ENCODE measurements at places on chromosomes 11 and 22.

DNA sequence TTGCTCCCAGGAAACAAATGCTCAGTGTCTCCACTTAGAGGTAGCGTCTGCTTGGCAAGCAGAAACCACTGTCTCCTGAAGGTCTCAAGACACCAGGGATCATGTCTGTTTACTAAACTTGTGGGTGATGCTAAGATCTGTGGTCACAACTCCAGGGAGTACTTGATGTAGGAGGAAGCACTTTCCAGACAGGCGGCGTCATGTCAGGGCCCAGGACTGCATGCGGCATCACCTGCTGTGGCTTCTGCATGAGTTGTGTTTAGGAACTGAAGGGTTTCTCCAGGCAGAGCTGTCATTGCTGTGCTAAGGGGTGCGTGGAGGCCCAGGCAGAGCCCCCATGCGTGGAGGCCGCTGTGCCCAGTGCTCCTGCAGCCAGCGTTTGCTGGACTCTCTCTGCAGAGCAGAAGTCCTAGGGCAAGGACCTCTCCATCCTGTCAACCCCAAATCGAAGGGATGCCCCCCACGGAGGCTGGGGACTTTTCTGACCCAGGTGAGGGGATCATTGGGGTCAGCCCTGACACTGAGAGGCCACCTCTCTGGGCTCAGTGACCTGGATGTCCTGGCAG lies 8.1 kb upstream of the PANX2 start:
- no peak for DNase-seq

GRCh38 chr11:1815751-1816150 lies 19.0 kb upstream of the SYT8 start:
- DNase-seq, result no peak

- DNase-seq, result no peak
These were observed 3.1 kb upstream of the TMA7B start for GRCh38 chr22:39956932-39957664.

DNA sequence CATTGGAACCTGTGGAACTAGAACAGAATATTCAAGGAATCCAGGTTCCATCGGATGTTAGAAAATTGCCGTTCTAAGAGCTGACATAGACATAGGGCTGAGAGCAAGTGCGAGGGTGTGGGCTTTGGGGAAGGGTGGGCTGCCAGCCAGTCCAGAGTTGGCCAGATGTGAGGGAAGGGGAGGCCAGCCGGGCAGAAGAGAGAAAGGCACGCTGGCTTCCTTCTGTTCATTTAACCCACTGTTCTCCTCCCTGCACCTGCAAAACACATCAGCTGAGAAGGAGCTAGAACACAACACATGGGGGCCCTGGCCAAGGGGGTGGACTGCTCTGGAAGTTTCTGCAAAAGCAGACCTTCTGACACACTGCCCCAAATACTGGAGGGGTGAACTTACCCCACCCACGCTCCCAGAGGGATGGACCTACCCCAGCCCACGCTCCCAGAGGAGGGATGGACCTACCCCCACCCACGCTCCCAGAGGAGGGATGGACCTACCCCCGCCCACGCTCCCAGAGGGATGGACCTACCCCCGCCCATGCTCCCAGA lies 98.0 kb downstream of the SHANK2 start:
- DNase-seq, result no peak

DNA sequence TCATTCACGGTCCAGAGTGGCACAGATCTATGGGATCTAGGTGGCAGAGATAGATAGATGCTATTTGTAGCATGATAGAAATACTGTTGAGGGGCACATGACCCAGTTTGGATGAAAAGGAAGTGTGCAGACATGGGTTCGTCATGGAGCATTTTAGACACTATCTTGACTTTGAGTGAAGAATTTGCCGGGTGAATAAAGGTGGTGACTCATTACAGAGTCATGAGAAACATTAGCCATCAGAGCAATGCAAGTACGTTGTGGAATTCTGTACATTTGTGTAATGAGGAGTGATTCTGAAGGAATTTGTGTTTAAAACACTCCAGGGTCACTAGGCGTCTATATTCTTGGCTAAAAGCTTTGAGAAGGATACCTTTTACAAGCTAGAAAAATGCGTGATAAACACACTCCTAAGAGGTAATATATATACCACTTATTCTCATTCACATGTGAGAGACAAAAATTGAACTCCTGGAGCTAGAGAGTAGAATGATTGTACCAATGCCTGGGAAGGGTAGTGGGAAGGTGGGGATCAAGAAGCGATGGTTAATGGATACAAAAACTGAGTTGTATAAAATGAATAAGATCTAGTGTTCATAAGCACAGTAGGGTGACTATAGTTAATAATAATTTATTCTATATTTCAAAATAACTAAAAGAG lies 593.7 kb upstream of the LUZP2 start:
- peak; percentile 96 for DNase-seq

GRCh38 chr11:133551064-133551463 lies 18.8 kb upstream of the OPCML start:
- no peak for DNase-seq

DNA sequence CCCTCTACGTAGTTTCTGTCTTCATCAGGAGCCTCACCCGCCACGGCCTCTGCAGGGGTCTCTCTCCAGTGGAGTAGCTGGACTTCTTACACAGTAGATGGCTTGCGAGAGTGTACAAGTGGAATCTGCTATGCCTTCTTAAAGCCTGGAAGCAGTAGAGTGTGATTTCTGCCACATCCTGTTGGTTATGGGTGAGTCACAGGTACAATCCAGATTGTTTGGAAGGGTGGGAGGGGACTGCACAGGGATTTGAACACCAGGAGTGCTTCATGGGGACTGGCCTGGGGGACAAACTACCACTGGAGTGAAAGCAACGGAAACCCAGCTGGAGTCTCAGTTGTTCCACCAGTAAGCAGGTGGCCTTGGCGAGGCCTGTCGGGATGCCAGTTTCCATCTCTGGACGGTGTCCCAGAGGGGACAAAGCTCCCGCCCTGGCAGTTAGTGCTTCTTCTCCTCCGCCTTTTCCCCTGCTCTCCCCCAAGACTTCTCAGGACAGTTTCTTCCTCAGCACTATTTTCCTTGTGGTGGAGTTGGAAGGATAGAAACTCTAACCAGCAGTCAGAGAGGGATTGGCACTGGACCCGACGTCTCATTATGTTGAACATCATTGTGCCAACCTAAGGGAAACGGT lies 85.0 kb upstream of the RCN1 start:
- peak; percentile 47 for DNase-seq

- no peak for DNase-seq
These were observed 82.6 kb downstream of the ARHGAP20 start for GRCh38 chr11:110629594-110629993.

- DNase-seq, result no peak
These were observed 4.3 kb downstream of the CYB561A3 start for GRCh38 chr11:61357233-61357893.

DNA sequence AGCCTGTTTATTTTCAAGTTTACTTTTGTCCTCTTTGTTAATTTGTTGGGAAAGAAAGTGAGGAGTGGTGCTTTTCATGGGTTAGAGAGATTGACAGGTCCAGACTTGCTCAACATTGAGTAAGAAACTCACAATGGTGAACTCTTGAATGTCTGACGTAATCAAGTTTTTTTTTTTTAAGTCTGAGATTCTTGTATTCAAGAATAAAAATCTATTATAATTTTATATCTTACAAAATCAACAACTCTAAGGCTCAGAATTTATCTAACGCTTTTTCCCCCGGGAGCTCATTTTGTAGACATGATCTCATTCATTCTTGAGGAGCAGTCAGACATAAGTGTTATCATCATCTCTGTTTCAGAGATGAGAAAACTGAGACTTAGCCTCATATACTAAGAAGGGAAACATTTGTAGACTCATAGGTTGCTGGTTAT lies 39.1 kb upstream of the SPTBN2 start:
- DNase-seq, result no peak

DNA sequence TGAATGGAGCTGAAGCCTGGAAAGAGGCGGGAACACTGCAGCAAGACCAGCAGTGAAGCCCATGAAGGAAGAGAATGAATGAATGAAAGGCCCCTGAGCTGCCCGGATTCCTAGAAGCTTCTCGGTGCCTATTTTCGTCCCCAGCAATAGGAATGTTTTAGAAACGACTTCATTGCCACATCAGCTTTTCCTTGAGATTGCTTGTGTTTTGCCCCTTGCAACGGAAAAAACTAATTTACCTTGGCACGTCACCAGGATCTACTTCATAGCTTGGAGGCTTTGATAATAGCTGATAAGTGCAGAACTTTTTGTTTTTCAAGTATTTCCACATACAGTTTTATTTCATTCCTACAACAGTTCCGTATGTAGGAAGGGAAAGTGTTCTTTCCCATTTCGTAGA lies 248.9 kb upstream of the NARS2 start:
- no peak for DNase-seq

DNA sequence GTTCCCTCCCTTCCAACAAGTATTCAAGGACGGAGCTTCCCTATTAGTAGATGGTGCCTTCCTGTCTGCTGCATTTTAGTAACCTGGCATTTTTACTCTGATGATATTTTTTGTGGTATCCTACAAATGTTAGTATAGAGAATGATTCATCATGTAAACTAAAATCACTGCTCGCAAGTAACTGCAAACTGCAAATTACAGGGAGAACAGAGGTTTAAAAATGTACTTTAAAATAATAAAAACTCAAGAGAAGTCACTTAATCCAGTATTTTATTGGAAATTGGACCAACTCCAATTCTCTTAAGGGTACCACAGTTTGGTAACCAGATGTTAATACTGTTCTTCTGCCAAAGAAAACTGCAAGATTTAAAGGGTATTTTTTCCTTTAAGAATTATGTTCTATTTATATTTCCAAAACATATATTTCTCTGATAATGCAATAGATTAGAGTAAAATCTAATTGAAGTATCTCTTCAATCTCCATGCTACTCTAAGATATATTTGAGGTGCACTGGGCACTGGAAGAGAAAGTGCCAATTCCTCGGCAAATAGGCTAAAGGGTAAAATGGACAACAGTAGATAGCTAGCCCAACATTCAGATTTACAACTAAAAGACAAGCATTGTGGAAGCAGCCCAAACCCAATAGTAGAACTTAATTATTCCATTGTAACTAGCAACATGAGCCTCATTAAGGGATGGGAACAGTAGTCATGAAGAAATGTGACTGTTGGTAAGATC lies 298.0 kb downstream of the TTC28 start:
- DNase-seq, result peak; percentile 68

DNA sequence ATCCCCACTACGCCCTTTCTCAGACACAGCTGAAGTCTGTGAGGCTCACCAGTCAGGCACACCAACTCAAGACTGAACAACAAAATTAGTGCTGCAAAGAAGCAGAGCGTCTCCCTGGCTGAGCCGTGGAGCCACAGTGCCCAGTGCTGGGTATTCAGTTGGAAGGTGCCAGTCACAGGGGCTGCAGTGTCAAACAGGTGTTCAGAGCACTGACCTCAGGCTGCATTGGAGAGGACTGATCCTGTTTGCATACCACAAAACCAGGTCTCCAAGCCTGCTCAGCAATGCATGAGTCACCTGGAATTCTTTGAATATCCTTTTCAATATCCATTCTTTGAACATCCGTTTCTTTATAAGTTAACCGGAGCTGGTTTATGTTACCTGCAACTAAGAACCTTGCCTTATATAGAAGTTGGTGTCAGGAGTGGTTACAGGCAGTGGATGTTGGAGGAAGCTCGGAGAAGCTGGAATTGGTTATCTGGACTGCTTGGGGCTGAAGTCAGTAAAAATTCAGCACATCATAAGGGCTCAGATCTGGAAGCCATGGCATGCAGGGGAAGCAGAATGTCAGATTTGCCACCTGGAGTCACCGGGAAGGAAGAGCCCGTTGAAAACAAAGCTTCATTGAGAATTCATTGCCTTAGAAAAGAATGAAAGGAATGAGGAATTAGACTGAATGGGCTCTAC lies 30.3 kb downstream of the PDGFB start:
- peak; percentile 25 for DNase-seq

DNA sequence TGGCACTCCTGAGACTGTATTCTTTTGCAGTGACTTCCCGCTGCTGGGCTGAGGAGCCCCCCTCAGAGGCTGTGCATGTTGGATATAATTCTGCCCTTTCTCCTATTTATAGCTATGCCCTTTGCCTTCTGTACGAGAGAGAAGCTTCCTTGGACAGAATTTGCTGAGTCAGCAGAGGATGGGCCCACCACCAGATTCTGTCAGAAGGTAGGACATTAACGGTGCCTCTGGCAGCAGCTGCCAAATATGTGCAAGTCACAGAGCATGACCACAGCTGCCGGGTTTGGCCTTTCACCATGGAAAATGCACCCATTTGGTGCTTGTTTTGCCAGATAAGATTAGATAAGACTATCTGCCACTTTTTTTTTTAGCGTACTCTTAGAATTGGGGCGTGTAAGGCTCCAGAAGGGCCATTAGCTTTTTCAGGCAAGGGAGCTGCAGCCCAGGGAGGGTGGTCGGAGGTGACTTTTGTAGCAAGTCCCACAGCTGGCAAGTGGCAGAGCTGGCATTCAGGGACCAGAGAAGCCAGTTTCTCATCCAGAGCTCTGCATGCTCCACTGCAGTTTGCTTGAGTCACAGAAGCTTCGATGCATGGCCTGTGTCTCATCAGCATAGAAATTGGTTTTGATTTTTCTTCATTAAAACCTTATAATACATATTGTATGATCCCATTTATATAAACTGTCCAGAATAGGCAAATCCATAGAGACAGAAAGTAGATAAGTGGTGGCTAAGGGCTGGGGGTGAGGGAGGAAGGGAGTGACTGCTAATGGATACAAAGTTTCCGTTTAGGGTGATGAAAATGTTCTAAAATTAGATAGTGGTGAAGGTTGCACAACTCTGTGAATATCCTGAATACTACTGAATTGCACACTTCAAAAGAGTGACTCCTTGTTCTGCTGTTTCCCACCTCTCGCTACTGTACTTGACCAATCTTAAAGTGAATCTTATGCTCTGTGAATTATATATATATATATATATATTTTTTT lies 15.8 kb downstream of the UPB1 start:
- DNase-seq, result peak; percentile 80

DNA sequence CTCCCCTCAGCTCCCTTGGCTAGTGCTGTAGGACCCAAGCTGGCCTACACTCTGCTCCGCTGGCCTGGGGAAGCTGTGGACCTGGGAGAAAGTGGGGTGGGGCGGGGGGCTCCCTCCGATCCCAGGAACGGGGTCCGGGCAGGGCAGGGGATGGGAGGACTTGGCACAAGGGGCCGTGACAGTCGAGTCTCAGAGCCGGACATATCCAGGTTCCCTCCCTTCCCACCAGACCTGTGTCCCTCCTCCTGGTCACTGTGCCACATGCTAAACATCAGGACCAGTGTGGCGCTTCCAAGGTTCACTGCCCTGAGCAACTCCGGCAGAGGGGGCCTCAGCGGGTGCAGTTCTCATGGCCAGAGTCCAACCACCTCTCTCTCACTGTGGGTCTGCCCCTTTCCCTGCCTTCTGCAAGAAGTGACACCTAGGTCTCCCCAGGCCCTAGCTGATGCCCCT lies 2.0 kb downstream of the DUSP8 start:
- no peak for DNase-seq

- peak; percentile 89 for DNase-seq
These were observed 258.9 kb upstream of the ARHGAP20 start for GRCh38 chr11:110971140-110971539.

DNA sequence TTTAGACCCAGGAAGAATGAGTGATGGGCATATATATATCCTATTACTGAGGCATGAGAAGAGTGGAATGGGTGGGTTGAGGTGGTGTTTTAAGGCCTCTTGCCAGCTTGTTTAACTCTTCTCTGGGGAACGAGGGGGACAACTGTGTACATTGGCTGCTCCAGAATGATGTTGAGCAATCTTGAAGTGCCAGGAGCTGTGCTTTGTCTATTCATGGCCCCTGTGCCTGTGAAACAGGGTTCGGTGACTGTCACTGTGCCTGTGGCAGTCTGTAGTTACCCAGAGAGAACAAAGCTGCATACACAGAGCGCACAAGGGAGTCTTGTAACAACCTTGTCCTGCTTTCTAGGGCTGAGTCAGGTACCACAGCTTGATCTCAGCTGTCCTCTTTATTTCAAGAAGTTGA lies 11.7 kb downstream of the LIMK2 start:
- DNase-seq, result no peak

- no peak for DNase-seq
These were observed 706.9 kb downstream of the METTL15 start for GRCh38 chr11:28815110-28815509.
